ENCODE measurements at places on chromosomes 6 and 20.

- DNase-seq = no peak
Measured at GRCh38 chr20:62063981-62064769, 1.5 kb downstream of the TAF4 start.

GRCh38 chr20:63169681-63170080 lies 46.2 kb downstream of the YTHDF1 start:
- DNase-seq = no peak

DNA sequence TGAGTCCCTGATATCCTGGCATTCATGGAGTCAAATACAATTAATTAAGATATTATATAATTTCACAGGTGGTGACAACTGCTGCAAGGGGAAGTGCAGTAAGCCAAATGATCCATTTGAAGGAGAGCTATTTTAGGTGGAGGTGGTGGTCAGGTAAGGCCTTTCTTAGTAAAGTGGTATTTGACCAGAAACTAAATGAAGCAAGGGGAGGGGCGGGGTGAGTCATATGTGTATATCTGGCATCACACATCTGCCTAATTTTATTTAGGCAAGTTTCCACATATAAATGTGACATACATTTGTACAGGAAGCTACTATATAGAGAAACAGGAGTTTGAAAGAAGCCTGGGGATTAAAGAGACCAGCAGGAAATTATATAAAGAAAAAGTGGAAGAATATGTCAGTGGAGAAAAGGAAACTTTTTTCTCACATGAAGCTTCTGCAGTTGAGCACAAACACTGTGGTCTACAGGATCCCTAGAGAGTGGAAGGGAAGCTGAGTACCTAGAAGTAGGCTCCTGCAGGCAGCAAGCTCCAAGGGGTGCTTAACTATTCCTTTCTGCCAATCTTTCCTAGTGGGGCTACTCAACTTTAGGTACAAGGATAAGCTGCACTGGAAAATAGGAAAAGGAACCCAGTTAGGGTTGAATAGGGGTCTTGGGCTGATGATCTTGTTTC lies 99.6 kb downstream of the OGFRL1 start:
- no peak for DNase-seq

GRCh38 chr6:16466800-16467553 lies 228.6 kb downstream of the GMPR start:
- DNase-seq = no peak

GRCh38 chr6:138576313-138576712 lies 77.0 kb upstream of the NHSL1 start:
- DNase-seq = no peak

- no peak for DNase-seq
Measured at GRCh38 chr6:42355416-42355815, 96.3 kb downstream of the TRERF1 start.

DNA sequence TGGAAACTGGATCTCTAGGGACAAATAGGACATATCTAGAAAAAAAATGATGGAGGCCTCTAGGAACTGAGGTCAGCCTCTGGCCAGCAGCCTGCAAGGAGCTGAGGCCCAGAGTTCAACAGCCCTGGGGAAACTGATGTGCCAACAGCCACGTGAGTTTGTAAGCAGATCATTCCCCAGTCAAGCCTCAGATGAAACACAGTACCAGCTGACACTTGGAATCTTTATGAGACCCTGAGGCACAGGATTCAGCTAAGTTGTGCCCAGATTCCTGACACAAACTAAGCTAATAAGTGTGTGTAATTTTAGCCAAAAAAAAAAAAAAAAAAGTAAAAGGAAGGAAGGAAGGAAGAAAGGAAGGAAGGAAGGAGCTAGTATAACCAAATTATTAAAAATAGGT lies 1059.8 kb upstream of the MAP3K7 start:
- no peak for DNase-seq

DNA sequence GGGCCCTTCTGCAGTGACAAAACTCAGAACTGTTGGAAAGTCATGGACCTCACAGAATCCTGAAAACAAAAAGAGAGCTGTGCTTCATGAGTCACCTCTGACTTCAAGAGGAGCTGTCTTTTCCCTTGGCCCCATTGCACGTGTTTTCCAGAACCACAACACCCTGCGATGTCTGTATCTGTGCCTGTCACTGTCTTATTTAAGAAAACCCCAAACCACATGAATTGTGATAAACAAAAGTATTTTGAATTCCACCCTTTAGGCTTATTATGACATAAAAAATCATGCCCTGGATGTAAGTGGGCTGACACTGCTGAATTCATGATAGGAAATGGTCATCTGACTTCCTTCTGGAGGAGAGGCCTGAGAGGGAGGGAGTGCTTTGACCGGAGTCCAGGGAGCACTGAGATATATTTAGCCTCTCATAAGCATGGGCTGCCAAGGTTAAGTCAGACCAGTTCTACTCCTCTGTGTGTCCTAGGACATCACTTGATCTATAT lies 96.4 kb upstream of the DUSP22 start:
- DNase-seq = no peak

Measured in NCI-H1048 (cell line).